Activated T-helper 1 cell treated with anti-CD3 and anti-CD28 coated beads, Interleukin-2, amount 50 U/mL, for 16 hours (primary cell): ENCODE measurements at places on chromosomes 12 and 14.

GRCh38 chr14:53002576-53002975 lies 51.7 kb upstream of the FERMT2 start:
- no peak for DNase-seq

DNA sequence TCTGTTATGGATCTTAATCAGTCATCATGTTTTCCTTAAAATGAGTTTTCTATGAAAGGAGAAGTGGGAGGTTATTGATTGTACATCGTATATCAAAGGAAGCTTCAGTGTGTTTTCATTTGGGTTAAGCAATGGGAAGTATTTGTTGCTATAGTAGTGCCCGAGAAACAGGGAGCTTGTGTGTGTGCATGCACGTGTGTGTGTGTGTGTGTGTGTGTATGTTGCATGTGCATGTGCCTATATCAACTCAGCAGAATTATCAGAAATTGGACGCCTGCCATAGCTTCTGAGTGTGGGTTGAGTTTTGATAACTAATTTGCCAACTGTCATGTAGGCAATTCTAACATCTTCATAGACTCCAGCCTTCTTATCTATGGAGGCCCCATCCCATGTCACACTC lies 246.1 kb upstream of the CRY1 start:
- no peak for DNase-seq

DNA sequence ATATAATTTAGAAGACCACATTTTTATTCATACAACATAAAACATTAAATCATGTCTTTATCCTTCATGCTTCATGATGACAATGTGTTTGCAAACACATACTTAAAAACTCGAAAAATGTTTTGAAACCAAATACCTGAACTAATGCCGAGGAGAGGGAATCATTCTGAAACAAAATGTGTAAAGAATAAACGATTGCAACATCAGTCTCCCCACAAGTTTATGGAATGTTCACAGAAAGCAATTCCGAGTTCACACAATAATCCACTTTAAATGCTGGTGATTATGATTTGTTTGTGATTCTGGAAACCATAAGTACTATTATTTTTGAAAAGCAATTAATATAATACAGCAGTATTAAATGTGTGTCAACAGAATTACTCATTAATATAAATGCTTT lies 84.5 kb upstream of the PDZRN4 start:
- DNase-seq = no peak

- peak; percentile 8 for DNase-seq
Measured at GRCh38 chr12:89160716-89161123, 191.6 kb downstream of the DUSP6 start.

- no peak for DNase-seq
Measured at GRCh38 chr12:5085896-5086295, 42.2 kb downstream of the KCNA5 start.

GRCh38 chr14:54487771-54488170 lies 1.0 kb downstream of the GMFB start:
- no peak for DNase-seq

DNA sequence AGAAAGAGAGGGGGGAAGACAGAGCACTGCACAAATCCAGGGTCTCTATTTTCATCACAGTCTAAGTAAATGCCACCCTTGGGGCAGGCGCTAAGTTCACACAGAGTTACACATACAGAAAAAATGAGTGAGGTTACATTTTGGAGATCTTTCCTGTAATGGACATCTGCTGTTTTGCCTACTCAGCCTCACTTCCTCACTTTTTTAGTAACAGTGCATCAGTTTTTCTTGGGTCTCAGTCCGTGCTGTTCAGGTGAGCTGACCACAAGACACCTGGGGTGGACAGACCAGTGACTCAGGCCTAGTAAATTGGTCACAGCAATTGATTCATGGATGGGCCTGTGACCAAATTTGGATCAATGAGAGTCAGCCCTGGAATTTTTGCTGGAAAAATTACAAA lies 33.6 kb upstream of the SLC5A8 start:
- no peak for DNase-seq

DNA sequence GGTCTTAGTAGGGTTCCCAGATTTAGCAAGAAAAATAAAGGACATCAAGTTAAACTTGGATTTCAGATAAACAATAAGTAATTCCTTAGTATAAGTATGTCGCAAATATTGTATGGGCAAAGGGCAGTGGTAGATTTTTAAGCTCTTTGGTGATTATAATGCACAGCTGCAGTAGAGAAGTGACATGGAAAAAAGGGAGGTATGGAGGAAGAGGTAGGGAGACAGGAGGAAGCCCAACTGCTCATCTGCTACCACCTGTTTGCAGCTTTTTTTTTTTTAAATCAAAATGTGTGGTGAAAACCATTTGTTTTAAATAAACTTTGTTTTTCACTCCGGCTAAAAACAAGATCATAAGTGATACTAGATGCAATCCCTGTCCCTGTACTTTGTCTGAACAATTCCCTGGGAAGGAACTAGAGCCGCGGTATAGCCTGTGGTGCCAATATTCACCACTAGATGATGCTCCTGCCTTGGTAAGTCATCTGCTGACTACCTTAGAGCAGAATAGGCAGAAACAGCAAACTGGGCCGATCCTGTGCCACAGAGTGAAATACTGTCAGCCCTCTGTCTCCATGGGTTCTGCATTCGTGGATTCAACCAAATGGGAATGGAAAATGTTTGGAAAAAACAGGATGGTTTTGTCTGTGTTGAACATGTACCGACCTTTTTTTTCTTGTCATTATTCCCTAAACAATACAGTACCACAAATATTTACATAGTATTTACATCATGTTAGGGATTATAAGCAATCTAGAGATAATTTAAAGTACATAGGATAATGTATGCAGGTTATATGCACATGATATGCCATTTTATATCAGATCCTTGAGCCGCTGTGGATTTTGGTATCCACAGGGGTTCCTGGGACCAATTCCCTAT lies 62.4 kb upstream of the PLBD1 start:
- peak; percentile 7 for DNase-seq

GRCh38 chr12:71955970-71956369 lies 17.3 kb downstream of the TPH2 start:
- no peak for DNase-seq

- no peak for DNase-seq
Measured at GRCh38 chr12:10716704-10717315, 6.3 kb downstream of the YBX3 start.

GRCh38 chr14:90587252-90587910 lies 190.6 kb downstream of the CALM1 start:
- DNase-seq = no peak

- no peak for DNase-seq
Measured at GRCh38 chr12:89988188-89988915, 279.7 kb upstream of the ATP2B1 start.

GRCh38 chr12:22577667-22578066 lies 33.3 kb upstream of the C2CD5 start:
- DNase-seq = no peak

GRCh38 chr12:42090899-42091298 lies 53.8 kb downstream of the GXYLT1 start:
- no peak for DNase-seq

DNA sequence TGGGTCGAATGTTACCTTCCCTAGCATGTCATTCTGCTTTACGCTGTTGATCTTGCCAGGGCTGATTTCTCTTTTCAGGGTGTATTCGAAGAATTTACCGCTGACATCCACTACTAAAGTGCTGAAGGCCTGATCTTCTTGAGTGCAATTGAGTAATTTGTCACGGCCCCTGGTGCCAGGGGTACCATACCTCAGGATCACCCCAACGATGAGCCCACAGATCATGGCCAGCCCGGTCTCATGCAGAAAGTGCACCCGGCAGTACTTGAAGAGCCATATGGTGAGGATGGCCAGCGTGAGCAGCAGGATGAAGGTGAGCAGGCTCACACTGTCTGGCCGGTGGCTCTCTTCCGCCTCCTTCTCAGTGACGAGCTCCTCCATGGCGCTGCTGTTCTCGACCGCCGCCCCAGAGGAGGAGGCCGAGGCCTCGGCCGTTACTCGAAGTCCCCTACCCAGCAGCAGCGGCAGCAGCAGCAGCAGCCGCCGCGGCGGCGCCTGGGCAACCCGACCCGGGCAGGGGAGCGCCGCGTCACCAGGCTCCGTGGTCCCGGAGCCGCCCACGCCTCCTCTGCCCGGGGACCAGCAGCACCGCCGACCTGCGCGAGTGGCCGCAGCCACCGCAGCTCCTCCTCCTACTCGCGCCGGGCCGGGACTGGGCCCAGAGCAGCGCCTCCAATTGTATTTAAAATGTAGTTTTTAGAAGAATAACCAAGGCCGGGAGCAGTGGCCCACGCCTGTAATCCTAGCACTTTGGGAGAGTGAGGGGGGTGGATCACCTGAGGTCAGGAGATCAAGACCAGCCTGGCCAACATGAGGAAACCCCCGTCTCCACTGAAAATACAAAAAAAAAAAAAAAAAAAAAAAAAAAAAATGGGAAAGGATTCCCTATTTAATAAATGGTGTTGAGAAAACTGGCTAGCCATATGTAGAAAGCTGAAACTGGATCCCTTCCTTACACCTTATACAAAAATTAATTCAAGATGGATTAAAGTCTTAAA lies 58.5 kb upstream of the TMPO start:
- no peak for DNase-seq

- no peak for DNase-seq
Measured at GRCh38 chr14:61720294-61720661, 25.0 kb downstream of the HIF1A start.

- no peak for DNase-seq
Measured at GRCh38 chr14:85701763-85702162, 171.8 kb downstream of the FLRT2 start.
